Esophagus muscularis mucosa (tissue), 4 donors: ENCODE measurements at places on chromosomes 16 and 17. TPM values are rescaled to one million over a fixed set of nuclear protein-coding genes. Genes with fewer than 3 reads are reported as not detected.
A peak's percentile ranks its signal among the peaks of the same experiment; 100 is the strongest.

DNA sequence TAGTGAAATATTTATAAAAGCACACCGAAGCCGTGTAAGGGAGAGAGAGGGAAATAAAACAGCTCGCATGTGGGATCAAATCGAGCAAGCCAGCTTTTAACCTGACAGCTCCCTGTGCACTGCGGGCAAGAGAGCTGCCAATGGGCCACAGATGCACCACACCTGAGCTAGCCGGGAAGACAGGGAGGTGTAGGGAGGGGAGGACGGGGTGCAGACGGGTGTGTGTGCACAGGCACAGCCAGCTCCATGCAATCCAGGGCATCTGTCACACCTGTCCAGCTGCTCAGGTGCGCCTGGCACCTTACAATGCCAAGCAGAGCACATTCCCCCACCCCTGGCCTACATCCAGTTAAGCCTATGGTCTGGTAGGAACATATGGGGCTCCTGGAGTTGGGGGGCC is 70.0 kb downstream of the C16orf78 start:
- DNase-seq, result no peak

DNA sequence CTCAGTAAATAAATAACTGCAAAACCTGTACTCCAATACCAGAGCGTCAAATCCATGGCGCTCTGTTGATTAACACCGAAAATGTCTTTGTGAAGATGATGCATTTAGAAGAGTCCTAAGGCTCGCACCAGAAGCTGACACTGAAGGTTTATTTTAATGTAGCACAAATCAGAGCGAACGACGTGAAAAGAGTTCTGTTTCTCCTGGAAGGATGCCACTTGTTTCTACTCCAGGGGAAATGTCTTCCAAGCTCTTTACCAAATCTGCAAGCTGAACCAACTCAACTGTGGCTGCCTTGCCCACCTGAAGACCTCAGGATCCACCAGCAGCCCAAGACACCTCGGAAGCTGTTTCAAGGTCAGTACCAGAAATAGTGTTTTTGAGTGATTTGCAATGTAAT is 194.4 kb upstream of the MAF start:
- DNase-seq, result no peak

DNA sequence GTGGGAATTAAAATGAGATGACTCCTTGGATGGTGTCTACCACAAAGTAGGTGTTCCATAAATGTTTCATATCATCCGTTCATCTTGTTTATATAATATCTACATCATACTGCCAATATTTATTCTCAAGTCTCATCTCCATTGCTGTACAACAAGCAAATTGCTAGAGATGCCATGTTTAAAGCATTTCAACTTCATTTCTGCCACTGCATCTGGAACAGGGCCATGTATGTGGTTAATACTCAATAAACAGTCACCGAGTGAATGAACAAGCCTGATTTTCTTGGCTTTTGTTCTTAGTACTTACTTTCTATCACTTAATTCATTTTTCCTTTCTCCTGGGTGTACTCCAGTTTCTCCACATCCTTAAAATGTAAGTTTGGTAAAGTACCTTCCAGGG is 107.6 kb downstream of the KCNJ2 start:
- DNase-seq, result no peak

- DNase-seq, result no peak
Measured at GRCh38 chr17:79802039-79802735, 5.3 kb upstream of the CBX8 start.

Gene C17orf58
- 10.3 TPM for total RNA-seq

DNA sequence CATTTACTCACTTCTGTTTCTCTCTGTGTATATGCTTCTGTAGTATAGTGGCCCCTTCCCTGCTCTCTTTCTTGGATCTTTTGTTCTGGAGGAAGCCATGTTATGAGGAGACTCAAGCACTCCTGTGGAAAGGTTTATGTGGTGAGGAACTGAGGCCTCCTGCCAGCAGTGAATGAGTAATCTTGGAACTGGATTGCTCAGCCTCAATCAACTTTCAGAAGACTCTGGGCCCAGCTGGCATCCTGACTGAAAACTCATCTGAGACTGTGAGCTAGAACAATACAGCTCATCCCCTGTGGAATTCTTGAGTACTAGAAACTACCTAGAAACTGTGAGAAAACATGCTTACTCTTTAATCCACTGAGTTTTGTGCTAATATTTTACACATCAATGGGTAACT is 133.1 kb upstream of the ZKSCAN2 start:
- no peak for DNase-seq

Gene TBC1D28
- total RNA-seq, result not detected

DNA sequence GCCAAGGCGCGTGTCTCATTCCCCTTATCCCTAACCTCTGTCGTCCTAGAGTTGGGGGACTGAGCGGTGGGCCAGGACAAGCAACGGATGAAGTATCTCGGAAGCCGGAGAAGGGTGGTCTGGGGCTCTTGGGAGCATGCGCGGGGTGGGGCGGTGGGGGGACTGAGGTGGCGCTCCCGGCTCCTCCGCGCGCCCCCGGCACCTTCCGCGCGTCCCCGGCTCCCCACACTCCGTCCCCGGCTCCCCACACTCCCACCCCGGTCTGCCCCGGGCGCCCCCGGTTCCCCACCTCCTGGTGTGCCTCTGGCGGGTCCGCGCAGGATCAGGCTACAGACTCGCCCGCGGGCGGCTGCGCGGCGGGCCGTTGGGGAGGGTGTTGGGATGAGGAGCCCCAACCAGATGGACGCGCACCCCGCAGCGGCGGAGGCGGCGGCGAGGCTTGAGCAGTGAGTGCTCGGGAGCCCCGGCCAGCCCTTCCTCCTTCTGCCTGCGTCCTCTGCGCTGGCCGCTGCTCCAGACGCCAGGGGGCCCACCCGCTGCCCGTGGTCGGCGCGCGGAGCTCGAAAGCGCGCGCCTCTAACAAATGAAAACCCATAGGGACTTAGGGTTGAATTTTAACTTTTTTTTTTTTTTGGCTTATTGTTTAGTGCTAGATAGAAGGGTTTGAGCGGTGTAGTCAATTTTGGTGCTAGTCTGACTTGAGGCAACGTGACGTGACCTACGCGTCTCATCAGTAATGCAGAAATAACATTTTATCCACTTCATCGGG is 5.6 kb upstream of the CRYM start:
- peak; percentile 83 for DNase-seq

DNA sequence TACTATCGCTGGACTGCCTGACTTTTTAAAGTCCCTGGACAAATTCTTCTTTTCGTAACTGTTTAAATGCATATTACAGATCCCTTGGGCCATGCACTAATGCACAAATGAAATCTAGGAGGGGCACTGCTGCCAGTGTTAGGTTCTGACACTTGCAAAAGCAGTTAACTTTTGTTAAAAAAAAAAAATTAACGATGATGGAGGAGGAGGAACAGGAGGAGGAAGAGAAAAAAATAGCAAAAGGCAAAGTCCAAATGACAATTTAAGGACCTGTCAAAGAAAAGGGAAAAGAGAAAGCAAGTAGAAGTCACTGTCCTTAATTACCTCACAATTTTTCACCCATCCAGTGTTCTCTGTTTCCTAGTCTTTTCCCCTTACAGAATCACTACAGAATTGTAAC is 97.8 kb upstream of the CORO6 start:
- DNase-seq, result no peak

DNA sequence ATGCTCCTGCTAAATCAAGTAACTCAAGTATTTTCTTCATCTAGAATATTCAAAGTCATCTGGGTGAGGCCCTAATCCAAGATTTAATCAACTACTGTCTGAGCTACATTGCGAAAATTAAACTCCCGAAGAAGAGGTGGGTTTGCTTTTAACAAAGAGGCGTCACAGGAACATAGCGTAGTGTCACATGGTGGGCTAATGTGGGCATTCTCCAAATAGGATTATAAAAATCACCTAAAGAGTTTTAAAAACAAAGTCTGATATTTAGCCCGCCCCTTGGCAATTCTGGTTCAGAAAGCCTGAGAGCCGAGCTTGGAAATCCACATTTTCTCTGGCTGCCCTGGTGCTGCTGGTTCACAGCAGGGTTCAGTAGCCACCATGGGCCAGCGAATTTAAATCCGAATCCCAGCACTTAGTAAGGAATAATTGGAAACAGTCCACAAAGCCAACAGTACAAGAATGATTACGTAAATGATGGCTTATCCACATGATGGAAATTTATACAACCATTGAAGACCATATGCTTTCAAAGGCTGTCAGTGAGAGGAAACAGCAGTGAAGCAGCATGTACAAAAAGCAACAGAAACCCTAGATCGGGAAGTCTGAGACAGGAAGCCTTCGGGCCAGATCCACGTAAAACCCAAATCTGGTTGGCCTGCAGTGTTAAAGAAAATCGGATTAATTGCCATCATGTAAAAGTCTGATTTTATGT is 8.8 kb downstream of the PMM2 start:
- DNase-seq, result no peak

Gene ETV4
- total RNA-seq, result 0.83 TPM

Gene CDH8
- 2.0 TPM for total RNA-seq

Gene CCL16
- total RNA-seq, result not detected

Gene NOTUM
- total RNA-seq, result not detected
